Large intestine (tissue), 12 donors: ENCODE measurements at places on chromosomes 3 and 15.

DNA sequence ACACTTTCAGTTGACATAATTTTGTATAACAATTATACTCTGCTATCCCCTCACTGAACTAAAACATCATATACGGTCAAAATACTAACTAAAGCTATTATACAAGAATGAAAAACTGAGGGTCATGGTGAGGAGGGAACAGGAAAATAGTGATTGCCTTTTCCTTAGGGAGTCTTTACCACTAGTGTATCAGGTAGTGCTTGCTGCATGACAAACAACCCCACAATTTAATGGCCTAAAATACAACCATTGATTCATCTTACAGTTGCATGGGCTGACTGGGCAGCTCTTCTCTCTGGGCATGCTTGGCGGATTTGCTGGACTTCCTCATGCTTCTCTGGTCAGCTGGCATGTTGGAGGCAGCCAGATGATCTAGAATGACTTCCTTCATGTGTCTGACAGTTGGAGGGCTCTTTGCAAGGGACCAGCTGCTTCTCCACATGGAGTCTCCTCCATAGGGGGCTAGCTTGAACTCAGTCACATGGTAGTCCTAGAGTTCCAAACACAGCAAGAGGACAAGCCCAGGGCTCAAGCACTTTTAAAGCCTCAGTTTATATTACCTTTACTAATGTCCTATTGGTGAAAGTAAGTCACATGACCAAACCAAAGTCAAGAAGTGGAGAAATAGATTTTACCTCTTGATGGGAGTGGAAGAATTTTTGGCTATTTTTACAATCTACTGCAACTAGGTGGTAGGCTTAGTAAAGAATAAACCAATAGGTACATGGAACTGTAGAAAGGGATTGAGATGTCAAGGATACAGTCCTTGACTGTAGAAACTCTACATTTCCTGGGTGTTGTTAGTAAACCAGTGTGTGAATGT lies 18.8 kb downstream of the THAP10 start:
- no peak for DNase-seq

DNA sequence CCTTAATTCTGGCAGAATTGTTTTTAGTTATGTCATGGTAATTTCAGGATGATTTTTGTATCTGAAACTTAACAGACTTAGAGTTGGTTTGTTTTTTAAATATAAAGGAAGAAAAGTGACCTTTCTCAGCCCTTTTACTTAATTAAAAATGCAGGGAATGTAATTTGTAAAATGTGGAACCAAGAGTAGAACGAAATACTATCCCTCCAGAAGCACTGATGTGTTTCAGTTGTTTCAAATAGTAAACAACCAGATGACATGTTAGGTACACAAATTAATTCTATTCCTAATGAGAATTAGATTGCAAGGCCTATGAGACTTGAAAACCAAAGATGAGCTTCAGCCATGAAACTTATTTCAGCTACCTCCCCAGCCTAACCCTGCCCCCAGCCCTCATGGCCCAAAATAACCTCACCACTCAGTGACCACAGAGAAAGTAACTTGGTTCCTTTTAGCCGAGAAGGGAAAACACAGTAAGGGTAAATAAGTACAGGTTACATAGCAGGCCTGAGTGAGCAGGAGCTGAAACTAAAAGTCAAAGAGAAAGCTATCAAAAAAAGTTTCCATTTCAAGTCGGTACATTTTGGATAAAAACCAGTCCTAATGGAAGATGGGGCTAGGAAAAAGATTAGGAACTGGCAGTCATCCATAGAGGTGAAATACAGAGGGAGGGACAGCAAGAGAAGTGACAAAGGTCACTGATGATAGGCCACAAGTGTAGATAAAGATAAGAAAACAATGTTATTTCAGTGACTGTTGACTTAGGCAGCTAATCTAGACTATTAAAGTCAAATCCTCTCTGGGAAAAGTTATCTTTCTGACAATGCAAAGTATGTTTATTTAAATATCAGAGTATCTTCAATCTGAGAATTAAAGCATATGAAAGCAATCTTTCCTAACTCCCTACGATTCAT lies 23.2 kb downstream of the SENP8 start:
- no peak for DNase-seq

DNA sequence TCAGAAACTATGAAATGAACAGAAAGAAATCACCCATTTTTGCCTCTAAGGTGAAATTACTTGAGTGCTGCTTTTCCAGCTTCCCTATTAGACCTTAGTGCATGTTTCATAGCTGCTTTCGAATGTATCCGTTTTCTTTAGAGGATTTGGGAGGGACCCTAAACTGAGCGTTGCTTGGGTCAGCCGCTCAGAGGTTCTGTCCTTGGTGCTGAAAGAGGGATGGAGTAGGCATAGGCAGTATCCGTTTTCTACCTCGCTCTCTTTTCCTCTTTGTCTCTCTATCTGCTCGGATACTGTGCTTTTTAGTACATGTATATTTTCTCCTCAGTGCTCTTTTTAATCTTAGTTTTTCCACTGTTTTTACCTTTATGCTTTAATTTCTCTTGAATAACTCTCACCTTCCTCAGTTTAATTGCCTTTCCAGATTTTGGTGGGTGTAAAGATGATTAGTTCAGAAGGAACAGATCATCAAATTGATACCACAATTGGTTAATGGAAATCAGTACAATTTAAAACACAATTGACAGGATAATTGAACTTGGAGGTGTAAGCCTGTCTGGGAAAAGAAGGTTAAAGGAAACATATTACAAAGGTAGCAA lies at the start of gene DRD3:
TSS of gene DRD3 (minus strand) at position 283 of the 599 bp plus-strand sequence. CDS start 7,060 bp downstream, outside the sequence.
- DNase-seq, result peak; percentile 5

DNA sequence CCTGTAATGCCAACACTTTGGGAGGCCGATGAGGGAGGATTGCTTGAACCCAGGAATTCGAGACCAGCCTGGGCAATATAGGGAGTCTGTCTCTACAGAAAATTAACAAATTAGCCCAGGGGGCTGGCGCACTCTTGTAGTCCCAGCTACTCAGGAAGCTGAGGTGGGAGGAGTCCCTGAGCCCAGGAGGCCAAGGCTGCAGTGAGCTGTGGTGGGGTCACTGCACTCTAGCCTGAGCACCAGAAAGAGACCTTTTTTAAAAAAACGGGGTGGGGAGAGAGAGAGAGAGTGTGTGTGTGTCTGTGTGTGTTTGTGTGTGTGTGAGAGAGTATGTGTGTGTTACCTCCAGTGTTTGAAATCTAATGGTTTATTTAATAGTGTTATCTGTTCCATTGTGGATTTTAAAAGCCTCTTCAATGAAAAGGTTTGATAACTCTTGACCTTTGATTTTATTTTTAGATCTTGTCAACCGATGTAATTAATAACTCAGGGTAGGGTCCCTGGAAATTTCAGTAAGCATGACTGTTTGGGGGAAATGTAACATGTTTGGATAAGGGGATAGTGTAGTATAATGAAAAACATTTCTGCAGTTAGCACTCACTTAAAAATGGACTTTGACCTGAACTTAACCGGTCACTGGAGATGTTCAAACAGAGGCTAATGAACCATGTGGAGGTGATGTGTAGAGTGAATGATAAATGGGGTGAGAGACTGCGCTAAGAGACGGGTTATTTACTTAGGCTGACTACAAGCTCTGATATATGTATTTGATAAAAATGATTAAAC lies 29.7 kb downstream of the LRCH3 start:
- peak; percentile 87 for DNase-seq

- DNase-seq, result no peak
Observed at GRCh38 chr15:79798311-79798710, 98.5 kb downstream of the MTHFS start.

GRCh38 chr3:143083781-143084180 lies 35.8 kb upstream of the CHST2 start:
- DNase-seq, result no peak

DNA sequence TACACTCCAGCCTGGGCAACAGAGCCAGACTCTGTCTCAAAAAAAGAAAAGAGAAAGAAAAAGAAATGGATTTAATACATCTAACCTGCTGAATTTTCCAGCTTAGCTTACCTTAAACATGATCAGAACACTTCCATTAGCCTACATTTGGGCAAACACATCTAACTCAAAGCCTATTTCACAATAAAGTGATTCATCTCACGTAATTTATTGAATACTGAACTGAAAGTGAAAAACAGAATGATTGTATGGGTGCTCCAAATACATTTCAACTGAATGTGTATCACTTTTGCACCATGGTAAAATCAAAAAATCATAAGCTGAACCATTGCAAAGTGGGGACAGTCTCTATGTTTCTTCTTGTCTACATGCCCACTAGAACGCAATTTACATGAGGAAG lies 9.0 kb downstream of the PIK3R4 start:
- no peak for DNase-seq

- DNase-seq, result no peak
Observed at GRCh38 chr15:39448409-39448808, 132.5 kb upstream of the THBS1 start.

- DNase-seq, result no peak
Observed at GRCh38 chr3:86982883-86983282, 8.1 kb downstream of the VGLL3 start.

- no peak for DNase-seq
Observed at GRCh38 chr3:139309061-139309591, 34.7 kb upstream of the MRPS22 start.

DNA sequence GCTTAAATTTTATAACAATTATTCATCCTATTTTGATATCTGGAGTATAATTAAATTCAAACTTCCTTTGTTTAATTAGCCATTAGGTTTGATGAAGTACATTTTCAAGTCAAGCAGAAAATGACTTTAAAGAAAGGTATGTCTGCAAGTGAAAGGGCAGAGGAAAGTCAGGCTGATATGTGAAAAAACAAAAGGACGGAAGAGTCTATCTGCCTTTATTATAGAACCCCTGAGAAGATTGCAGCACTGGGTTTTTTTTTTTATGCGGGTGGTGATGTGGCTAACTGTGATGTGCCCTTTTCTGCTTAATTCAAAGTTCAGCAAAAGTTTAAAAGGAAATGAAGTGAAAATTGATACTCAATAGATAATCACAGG lies 83.2 kb downstream of the COL8A1 start:
- DNase-seq, result no peak

DNA sequence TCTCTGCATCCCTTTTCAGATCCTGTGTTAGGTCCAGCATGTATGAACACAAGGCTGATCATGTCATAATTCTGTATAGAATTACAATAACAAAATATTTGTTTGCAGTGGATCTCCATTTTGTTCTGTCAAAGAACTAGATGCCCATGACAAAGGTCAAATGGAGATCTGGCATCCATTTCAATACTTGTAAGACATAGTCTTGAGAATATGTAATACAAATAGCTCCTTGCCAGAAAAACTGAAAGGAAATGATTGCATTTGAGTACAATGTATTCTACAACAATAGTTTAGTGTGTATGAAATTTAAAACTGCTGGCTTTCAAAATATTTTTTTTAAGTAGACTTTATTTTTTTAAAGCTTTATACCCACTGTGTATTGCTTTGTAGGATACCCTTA lies 101.1 kb downstream of the CMSS1 start:
- DNase-seq, result no peak

DNA sequence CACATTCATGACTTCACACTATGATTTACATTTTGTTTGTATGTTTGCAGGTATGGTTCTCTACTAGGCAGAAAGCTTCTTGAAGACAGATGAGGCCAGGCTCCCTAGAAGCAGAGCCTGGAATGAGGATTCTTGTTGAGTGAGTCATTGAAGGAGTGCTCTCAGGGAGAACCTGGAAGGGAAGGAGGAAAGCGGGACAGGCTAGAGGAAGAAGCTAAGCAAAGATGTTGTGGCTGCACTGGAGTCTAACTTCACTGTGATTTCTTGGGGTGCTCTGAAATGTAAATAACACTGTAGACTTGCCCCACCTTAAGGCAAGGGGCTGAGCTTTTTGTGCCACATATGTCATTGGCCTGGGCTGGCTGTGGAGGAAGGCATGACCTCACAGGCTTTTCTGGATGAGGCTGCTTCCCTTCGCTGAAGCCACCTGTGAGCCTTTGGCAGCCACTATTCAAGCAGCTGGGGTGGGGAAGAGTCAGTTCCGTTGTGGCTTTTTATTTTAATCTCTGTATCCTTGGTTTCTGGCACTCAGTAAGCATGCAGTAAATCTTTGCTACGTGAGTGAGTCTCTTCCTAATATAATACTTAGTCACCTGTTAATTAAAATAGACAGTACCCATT lies 307.3 kb downstream of the SV2B start:
- DNase-seq, result peak; percentile 58

- no peak for DNase-seq
Observed at GRCh38 chr3:9280451-9281219, 31.2 kb upstream of the SRGAP3 start.

DNA sequence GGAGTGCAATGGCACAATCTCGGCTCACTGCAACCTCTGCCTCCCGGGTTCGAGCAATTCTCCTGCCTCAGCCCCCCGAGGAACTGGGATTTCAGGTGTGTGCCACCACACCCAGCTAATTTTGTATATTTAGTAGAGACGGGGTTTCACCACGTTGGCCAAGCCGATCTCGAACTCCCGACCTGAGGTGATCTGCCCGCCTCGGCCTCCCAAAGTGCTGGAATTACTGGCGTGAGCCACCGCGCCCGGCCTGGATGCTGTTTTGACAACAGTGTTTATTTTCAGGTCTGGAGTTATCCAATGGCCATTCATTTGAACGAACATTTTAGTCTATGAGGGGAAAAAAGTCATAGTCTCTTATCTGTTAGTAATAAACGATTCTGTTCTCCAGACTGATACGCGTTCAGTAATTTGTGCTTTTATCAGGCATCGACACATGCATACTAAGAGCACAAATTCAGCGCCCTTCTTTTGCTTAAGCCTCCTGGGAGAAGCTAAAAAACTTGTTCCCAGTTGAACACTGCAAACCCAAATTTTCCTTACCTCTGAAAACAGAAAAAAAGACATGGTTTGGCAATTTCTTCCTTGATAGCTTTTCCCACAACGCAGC lies 1.3 kb downstream of the B3GALNT1 start:
- no peak for DNase-seq

- DNase-seq, result no peak
Observed at GRCh38 chr3:16801223-16801622, 83.5 kb upstream of the PLCL2 start.

GRCh38 chr3:96012939-96013338 lies 801.5 kb upstream of the EPHA6 start:
- DNase-seq, result no peak

GRCh38 chr3:102233881-102234280 lies 200.9 kb upstream of the ZPLD1 start:
- no peak for DNase-seq

DNA sequence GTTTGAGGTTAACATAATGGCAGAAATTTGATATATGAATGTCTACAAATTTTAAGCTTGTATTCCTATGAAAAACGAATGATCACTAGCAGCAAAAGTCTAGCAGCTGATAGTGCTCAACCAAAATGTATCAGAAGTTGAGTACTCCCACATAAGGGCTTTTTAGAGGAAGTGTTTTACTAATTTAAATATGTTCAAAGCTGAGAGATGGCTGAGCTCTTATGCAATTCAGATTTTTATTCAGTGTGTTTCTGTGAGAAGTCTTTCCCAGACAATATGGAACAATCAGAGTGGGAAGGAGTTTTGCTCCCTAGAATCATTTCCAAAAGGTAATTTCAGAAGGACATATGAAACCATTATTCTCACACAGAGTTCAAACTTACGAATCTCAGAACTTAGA lies 327.0 kb downstream of the ZPLD1 start:
- no peak for DNase-seq

DNA sequence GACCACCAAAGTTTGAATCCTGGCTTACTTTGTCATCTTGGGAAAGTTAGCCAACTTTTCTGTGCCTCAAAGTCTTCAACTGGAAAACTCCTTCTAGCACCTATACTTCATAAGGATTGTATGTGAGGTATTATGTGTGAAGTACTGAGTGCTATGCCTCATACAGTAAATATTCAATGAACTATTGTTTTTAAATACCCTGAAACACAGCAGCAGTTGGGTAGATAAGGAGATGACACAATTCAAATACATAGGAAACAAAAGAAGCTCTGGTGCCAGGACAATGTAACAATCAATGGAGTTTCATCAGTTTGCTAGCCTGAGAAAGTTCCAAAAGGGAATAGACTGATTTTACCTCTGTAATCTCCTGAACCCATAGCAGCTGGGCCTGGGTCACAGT lies 43.3 kb downstream of the TUBGCP4 start:
- DNase-seq, result no peak
